ENCODE measurements at places on chromosomes 13 and 19.

DNA sequence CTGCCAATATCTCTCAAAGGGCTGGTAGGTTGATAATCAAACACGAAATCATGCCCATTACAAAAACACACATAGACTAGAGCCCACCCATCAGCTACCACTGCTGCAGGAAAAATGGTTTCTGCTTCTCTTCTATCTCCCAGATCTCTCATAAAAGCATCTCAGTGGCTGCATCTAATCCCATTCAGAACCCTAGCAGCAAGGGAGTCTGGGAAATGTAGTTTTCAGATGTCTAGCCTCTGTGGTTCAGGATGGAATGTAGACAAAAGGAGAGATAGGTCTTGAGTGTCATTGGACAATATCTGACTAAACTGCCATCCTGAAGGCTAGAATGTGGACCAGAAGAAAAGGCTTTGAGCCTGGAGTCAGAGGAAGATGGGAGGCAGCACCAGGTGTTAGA, 32.1 kb downstream of the RDH8 start:
- DNase-seq: no peak

GRCh38 chr13:60351326-60351725, 45.7 kb upstream of the TDRD3 start:
- no peak for DNase-seq

DNA sequence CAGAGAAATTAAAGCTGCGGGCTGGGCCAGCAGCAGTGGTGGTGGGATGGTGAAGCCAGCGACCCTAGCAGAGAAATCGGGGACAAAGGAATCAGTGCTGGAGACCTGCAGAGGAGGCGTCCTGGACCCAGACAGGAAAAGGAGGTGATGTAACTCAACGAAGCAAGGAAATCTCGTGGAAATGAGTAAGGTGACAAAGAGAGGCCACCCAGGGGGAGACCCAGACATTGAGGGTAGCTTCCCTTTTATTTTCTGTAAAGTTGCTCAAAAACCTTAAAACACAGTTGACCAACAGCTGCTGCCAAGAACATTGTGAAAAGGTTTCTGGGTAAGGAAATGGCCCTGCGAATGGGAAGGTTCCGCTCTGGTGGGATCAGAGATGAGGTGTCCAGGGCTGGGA, 13.3 kb upstream of the RETN start:
- no peak for DNase-seq

DNA sequence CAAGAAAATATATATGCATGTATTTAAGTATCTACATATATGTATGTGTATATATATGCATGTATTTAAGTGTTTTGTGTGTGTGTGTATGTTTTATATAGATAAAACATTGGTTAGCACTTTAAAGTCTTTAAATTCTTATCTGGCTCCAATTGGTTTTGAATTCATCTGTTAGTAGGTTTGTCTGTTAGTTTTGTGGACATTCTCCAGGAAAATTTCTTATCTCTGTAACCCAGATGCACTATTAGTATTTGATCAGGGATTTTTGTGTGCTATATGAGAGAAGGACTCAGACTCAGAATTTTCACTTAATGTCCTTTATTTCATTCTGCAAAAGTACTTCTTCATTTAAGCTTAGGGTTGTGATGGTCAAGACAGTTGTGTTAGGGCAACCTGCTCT, 103.1 kb downstream of the ITGBL1 start:
- DNase-seq: no peak

DNA sequence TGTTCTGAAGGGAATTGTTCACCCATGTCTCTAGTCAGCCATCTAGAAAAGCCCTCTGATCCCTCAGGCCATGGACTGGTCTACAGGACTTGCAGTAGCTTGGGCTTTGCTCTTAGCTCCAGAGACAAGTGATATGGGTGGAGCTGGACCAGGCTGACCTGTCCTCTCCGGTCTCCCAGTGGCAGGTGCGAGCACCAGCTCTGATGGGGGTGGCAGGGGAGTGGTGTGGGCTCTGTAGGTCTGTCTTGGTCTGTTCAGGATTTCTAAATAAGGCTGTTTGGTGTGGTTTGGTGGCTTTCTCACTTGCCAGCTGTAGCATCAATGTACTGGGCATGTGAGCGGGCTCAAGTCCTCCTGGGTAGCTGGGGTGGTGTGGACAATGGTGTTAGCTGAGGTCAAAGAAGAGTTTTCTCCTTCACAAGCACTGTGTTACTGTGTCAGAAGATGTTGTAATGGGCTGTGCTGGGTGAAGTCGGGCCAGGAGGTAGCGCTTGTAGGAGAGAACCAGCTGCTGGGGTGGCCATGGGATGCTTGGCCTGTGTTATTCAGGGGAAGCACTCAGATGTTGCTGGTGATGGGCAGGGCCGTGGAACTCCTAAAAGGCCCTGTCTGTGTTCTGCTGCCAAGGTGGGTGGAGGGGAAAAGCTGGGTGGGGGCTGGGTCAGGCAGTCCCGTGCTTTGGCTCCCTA, 16.9 kb downstream of the GPC6 start:
- DNase-seq: no peak

GRCh38 chr13:28313579-28313978, 175.2 kb downstream of the PAN3 start:
- peak; percentile 3 for DNase-seq

DNA sequence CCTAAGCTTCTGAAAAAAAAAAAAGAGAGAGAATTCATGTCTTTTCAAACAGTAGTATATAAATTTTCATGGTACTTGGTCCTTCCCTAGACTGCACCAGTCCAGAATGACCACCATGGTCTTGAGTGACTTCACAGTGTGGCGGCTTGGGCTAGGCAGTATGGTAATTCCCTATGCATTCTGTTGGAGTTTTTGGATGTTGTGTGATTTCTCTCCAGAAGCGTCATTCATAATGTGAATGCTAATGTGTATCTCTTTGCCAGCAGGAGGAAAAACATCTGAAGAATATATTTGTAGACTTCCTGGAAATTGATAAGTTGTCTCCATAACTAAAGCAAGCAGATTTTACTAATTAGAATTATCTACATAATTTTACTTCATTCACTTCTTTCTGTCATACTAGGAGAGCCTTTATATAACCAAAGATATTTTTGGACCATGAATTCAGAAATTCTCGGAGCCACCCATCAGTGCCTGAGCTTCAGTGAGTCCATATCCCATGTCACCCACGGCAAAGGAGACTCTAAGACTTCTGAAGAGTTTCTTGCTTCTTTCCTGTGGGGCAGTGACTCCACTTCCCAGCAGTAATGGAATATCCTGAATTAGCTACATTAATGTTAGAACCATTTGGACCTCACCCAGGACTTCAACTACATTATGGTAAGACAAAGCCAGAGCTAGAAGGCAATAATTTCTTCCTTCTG, 8.4 kb downstream of the STARD13 start:
- no peak for DNase-seq

- DNase-seq: no peak
These were observed 47.6 kb downstream of the N4BP2L2 start for GRCh38 chr13:32491028-32491427.

GRCh38 chr19:42419309-42419708, 7.9 kb downstream of the LIPE start:
- no peak for DNase-seq

- no peak for DNase-seq
These were observed 376.6 kb downstream of the PCDH9 start for GRCh38 chr13:66853564-66853963.

DNA sequence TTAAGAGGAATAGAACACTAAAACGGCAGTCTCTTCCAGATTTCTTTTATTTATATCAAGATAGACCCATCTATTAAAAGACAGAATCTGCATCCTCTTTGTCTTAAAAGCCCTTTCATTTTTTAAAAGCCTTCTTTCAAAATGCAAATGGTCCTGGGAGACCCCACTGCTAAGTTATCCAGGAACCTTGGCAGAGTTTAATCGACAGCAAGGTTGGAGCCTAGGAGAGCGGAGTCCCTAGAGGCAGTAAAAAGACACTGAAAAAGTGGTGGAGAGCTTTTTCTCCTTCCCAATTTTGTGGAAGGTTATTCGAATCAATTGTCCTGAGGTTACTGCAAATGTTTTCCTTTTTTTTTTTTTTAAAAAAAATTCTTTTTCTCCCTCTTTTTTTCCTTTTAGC, 294.7 kb downstream of the NALCN start:
- no peak for DNase-seq

GRCh38 chr19:44777715-44778347, at the start of gene CBLC:
Gene CBLC (plus strand): TSS chr19:44777890. CDS start chr19:44777932, 42 bp downstream.
- DNase-seq: no peak

- DNase-seq: no peak
These were observed 90.5 kb downstream of the STK24 start for GRCh38 chr13:98486412-98486811.

DNA sequence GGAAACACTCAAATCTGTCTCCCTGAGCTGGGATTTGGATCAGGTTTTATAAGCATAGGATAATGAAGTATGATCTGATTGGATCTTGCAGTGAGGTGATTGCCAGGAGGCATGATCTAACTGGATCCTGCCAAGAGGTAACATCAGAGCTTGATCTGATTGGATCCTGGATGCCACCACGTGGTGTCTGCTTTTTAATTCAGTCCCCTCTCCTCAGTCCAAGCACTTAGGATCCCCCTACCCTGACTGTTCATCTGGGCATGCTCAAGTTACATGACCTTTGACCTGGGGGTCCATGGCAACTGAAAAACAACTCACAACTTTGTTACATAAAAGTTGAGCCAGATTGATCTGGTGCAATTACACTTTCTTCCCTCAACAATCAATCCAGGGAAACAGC, 47.5 kb upstream of the LSM14A start:
- DNase-seq: no peak

DNA sequence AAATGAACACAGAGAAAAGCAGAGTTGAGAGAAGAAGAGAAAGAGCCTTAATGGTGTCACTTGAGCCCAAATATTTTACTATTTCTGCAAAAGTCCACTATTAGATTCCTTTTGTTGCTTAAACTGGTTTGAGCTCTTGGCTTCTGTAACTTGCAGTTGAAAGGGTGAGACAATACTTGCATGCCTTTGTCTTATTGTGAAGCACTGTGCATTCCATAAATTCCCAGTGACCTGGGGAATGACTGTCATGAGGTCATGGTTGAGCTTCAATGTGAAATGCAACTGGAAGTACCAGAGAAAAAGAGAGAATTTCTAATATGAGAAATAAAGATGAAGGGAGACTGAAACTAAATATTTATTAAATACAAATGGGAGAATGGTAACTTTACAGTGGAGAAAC, 310.9 kb downstream of the TDRD3 start:
- no peak for DNase-seq

DNA sequence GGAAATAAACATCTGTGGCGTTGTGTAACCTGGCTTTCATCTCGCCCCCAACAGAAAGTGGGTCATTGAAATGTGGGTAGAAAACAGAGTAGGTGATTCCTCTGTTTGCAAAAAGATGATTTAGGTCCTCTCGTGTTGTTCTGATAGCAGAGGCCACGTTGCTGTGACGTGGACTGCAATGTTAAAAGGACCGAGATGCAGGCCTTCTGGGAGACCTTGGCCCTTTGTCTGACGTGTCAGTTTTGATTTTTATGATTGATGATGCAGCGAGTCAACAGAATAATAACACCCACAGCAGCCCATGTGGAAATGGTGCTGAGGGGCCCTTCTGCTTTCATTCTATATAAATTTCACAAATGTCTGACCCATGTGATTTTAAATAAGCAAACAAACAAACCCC, 68.9 kb downstream of the FGF9 start:
- DNase-seq: no peak

- DNase-seq: no peak
These were observed 5.6 kb upstream of the ERFL start for GRCh38 chr19:41933693-41934426.

DNA sequence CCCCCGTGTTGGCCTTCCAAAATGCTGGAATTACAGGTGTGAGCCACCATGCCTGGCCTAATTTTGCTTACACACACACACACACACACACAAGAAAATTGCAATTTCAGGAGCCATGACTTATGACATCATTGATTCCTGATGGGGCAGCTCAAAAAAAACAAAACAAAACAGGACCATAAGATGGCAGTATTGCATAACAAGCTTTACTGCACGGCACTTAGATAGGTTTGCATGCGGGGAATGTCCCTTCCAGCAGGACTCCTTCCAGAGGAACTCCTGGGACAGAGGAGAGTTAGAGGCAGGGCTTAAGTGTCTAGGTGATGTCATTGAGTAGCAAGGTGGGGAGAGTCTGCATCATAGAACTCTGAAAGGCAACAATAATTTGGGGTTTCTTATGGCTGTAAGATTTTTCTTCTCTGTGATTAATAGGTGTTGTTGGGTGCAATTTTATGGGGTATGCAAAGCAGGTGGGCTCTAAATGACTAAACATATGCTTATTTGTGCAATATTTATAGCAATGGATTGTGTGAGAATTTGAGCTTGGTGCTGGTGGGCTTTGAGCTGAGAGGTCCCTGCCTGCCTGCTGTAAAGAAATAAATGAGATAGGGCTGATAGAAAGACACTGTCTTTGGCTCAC, 9.0 kb upstream of the ACSBG2 start:
- no peak for DNase-seq

DNA sequence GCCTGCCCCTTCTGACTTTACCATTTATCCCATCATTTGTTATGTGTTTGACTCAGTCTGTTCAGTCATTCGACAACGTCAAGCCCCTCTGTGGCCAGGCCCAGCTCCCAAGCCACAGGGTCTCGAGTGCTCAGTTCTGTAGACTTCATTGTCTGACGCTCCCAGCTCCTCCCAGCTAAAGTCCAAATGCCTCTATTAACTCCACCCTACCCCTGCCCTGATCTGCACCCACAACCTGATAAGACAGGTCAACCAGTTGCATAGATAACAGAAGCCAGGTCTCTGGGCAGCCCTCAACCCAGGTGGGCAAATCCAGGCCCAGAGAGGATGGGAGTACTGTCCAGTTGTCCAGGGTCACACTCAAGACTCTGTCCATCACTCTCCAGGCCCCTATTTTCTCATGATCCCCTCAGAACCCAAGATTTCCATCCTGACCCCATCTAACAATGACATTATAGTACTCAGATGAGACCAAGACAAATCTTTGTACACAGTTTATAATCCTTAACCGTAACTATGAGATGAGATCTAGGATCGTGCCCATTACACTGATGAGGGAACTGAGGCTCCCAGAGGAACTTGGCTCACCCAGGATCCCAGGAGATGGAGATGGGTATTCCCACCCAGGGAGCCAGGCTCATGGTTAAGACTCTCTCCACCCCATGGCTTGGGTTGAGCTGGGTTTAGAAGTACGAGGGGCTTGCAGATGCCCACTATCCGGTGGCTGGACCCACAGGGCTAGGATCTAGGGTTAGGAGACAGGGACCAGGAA, 1.1 kb downstream of the TM6SF2 start:
- no peak for DNase-seq

DNA sequence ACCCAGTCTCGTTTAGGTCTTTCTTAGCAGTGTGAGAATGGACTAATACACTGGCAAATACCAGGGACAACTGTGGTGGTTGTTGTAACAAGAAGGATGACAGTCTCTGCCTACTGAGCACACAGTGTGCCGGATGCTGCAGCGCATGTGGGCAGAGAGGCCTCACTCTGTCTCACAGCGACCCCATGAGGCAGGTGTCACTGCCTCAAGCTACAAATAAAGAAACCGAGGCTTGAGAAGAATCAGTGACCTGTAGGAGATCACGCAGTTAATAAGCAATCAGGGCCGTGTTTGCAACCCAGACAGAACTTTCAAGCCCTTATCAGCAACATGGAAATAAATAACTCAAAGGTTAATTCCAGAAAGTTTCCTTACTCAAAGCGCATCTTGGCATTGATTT, 40.5 kb upstream of the GAS6 start:
- no peak for DNase-seq

- DNase-seq: no peak
These were observed 126.3 kb downstream of the STK24 start for GRCh38 chr13:98450539-98451111.

All from activated T-cell treated with anti-CD3 and anti-CD28 coated beads for 48 hours (primary cell).